ENCODE measurements at places on chromosomes 6 and 20.

- DNase-seq, result no peak
These were observed at the start of gene ZBTB46 for GRCh38 chr20:63830841-63831588. ZBTB46 (minus strand) TSS chr20:63831264; CDS start chr20:63790757, 40,507 bp downstream.

GRCh38 chr20:14568701-14569100, 231.3 kb upstream of the FLRT3 start:
- DNase-seq, result no peak

GRCh38 chr6:145206247-145206907, 528.9 kb downstream of the EPM2A start:
- no peak for DNase-seq

GRCh38 chr20:6654513-6655252, 112.8 kb upstream of the BMP2 start:
- DNase-seq, result no peak

DNA sequence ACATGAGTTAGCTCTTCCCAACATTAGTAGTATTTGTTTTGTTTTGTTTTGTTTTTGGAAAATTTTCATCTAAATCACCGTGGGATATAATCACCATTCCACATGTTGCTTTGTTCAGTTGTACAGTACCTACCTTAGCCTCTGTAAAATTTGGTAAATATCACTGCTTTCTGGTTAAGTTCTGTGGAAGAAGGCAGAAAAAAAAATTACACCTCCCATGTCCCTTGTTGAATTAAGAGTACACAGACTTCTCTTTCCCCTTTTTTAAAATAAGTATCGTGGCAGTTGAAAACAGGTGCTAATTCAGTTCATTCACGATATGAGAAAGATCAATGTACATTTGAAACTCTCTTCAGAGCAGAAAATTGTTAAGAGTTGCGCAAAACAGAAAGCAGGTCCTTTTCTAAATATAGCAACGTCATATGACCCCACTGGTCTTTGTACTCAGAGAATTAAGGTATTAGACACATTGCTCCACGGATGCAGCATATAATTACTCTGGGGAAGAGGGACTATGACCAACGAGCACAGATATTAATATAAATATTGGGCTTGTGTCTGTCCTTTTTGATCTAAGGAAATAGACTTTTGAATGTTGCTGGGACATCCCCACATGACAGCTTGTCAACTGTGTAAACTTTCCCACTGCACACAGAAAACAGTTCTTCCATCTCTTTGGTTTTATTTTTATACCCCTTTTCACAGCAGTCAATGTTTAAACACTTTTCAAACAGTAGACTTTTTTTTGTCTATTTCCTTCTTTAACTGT, 58.6 kb upstream of the ZNF217 start:
- DNase-seq, result no peak

- no peak for DNase-seq
These were observed 38.9 kb downstream of the SMAP1 start for GRCh38 chr6:70706491-70707123.

- no peak for DNase-seq
These were observed 105.7 kb downstream of the SMOC2 start for GRCh38 chr6:168546730-168547129.

- DNase-seq, result no peak
These were observed 223.0 kb downstream of the QKI start for GRCh38 chr6:163637524-163637923.

DNA sequence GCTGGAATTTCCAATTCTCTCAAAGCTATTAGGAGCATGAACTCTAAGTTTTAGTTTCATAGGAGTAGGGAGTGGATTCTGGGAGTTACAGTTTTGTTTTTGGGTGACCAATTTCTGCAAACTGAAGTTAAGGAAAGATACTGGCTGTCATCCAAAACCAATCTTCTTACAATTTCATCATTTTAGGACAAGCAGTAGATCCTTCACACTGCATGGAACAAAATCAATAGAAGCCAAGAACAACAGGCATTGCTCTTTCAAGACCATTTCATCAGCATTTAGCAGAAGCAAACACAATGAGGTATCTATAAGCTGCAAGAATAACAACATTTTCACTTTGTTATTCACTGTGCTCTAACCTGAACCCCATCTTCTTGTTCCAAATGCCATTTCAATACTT, 173.0 kb downstream of the GMDS start:
- no peak for DNase-seq

DNA sequence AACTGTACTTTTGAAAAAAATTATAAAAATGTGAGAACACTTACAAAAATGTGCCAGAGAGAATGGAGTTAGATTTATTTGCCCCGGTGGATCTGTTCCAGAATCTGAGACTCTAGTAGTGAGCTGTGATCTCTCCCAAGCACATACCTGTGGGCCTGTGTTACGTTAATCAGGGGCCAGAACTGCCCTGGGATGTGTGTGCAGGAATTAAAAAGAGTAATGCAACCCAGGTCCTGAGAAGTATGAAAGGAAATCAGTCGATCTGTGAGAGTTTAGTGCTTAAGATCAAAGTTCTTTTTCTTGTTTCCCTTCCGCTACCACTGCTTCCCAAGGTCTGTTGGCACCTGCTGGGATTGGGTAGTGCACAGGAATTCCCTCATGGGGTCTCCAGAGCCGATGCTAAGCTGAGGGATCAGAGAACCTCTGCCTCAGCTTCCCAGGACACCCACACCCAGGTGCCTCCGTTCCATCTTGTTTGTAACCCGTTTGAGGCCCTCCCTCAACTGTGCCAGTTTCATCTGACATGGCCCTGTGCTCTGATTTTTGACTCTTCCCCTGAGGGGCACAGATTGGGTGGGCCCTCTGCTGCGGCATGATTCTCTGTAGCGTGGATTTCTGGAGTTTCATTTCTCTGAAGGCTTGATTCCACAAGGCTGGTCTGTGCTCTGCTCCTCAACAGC, 87.7 kb downstream of the RREB1 start:
- DNase-seq, result no peak

DNA sequence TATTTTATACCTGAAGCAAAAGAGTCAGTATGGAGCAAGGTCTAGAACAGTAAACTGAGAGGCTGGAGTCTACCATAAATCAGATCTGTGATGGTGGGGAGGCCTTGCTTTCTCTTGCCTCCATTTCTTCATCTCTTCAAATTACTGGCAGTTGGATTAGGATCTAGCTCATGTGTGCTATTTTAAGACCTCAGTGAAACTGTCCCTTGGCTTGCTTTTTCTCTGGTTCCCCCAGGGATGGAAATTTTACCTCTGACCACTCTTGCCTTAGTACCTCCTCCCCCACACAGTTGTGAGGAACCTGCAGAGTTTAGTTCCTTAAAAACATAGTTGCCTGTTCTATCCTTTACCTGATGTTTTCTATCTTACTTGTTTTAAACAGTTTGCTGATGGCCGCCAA, 8.5 kb downstream of the TMEM14B start:
- DNase-seq, result no peak

- no peak for DNase-seq
These were observed 130.5 kb downstream of the EDN1 start for GRCh38 chr6:12420626-12421025.

GRCh38 chr6:158826819-158827501, 7.8 kb upstream of the EZR start:
- no peak for DNase-seq

DNA sequence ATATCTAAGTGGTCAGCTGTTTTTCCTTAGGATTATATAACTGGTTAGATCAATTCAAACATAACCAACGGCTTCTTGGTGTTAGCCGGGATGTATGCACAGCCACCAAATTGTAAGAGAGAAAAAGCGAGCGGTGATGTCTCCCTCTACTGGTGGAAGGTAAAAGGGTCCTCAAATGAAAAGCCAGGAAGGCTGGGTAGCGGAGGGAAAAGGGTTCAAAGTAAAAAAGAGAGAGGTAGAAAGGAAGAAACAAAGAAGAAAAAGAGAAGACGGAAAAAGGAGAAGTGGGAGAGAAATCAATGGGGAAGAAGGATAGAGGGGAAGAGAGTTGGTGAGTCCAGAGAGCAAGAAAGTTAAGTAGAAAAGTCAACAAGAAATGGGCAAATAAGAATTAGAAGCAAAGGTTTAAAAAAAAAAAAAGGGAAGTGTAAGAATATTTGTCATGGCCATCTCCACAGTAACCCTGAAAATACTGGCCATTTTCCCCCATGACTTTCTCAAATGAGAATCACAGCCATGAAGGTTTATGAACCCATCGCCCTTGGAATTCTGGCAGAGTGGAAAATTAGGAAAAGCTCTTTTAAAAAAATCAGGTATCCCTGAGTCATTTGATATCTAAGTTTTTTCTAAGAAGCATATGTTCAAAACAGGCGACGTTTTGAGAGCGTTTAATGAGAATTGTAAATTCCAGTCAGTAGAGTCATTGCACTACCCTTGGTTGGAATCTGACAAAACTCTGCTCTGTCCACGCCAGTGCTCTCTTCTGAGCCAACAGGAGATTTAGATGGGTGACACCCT, 155.6 kb upstream of the SNX9 start:
- DNase-seq, result peak; percentile 62

DNA sequence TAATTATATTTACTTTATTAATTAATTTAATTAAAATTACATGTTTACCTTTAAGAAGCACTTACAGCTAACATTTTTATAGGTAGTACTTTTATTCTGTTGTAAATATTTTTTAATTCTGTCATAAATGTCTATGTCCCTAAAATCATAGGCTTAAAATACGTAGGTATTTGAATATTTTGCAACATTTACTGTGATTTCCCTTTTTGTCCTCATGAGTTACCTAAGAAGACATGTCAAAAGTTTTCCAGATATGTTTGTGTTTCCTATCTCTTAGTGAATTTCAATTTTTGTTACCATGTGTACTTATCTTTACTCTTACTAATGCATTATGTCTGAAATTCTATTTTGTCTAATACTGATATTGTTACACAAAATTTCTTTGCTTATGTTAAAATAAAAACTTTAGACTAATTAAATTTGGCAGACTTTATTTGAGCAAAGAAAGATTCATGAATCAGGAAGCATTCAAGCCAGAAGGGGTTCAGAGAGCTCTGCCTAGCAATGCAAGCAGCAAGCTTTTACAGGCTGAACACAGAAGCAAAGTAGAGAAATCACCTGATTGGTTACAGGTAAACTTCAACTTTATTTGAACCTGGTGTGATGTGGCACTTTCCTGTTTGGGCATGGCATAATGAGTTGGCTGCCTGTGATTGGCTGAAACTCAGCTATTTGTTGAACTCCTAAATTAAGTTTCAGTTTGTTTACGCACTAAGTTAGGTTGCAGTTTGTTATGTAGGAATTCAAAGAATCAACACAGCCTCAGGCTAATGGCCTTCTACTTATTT, 123.2 kb upstream of the TMEM170B start:
- DNase-seq, result no peak

DNA sequence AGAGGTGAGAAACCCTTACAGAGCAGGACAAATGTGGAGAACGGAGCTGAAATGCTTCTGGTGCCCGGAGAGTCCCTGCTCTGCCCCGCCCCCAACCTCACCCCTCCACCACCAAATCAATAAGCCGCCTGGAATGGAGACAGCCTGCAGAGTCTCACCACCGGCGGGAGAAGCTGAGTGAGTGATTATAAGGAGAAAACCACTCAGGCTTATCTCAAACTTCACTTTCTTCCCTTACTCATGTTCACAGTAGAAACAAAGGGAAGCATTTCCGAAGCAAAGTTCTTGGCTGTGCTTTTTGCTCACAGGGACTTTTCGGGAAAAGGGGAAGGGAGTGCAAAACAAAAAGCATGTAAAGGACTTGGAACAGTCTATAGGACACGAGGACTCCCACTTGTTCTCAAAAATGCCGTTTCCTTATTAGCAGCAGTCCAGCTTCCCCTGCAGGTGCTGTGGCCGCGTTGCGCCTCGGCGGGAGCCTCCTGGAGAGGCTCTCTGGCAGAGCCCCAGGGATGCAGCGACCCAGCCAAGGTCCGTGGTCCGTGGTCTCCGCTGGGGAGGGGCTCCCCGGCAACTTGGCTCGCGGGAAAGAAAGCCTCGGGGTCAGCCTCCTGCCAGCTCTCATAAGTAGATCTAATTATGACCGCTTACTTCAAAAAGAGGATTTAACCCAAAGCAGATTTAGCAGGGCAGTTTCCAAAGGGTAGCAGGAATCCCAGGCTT, 64.8 kb upstream of the TMEM30A start:
- no peak for DNase-seq

DNA sequence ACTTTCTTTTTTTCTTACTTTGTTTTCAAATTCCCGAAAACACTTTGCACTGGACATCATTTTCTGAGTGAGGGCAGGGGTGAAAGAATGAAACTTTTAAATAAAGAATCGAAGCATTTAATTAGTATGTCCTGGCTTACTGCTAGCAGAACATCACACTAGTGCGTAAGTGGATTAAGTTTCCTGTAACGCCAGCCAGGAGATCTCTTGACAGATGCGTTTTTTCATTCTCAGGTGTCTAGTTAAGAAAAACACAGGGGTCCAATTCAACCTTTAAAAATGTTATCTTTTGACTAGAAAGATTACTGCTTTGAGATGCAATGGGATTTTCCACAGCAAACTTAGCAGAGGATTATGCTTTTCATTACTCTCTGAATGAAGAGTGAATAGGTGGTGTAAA, 858.8 kb upstream of the EPHA7 start:
- DNase-seq, result no peak

- no peak for DNase-seq
These were observed 75.4 kb downstream of the GRM4 start for GRCh38 chr6:34070315-34071135.
